ENCODE measurements at places on chromosomes 6 and 20.

- DNase-seq: peak; percentile 91
These were observed at the start of gene E2F1 for GRCh38 chr20:33686100-33686983. Gene E2F1 (minus strand): TSS chr20:33686385. CDS start chr20:33686264, 121 bp downstream.

DNA sequence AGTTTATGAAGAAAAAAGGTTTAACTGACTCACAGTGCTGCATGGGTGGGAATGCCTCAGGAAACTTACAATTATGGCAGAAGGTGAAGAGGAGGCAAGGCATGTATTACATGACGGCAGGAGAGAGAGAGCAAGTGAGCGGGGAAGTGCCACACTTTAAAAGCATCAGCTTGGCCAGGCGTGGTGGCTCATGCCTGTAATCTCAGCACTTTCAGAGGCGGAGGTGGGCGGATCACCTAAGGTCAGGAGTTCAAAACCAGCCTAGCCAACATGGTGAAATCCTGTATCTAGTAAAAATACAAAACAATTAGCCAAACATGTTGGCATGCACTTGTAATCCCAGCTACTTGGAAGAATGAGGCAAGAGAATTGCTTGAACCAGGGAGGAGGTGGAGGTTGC, 213.3 kb upstream of the THEMIS start:
- no peak for DNase-seq

DNA sequence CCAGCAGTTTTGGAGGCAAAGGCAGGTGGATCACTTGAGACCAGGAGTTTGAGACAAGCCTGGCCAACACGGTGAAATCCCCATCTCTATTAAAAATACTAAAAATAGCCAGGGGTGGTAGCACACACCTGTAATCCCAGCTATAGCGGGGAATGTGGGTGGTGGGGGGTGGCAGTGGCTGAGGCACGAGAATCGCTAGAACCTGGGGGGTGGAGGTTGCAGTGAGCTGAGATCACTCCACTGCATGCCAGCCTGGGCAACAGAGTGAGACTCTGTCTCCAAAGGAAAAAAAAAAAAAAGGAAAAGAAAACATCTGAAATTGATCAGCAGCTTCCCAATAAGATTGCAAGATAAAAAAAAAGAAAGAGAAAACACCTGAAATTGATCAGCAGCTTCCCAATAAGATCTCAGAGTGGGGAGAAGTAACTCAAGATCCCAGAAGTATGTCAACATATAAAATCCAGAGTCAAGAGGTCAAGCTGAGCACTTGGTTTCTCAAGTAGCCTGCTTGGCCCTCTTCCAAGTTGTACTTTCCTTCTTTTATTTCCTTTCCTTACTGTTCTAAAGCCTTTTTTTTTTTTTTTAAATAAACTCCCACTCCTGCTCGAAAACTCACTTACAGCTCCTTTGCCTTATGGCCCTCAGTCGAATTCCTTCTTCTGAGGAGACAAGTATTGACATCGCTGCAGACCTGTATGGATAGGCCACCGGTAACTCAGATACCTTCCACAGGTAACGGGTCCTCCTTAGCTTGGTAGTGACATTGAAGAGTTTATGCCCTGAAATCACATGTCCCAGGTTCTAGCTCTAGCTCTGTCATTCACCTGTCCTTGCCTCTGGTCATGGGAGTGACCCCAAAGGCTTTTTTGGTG, 368.5 kb upstream of the SYNCRIP start:
- DNase-seq: no peak

- DNase-seq: no peak
These were observed 30.9 kb upstream of the TAGAP start for GRCh38 chr6:159075506-159076228.
